ENCODE measurements at places on chromosomes 5 and 9. TPM values are rescaled to one million over a fixed set of nuclear protein-coding genes. Genes with fewer than 3 reads are reported as not detected.

DNA sequence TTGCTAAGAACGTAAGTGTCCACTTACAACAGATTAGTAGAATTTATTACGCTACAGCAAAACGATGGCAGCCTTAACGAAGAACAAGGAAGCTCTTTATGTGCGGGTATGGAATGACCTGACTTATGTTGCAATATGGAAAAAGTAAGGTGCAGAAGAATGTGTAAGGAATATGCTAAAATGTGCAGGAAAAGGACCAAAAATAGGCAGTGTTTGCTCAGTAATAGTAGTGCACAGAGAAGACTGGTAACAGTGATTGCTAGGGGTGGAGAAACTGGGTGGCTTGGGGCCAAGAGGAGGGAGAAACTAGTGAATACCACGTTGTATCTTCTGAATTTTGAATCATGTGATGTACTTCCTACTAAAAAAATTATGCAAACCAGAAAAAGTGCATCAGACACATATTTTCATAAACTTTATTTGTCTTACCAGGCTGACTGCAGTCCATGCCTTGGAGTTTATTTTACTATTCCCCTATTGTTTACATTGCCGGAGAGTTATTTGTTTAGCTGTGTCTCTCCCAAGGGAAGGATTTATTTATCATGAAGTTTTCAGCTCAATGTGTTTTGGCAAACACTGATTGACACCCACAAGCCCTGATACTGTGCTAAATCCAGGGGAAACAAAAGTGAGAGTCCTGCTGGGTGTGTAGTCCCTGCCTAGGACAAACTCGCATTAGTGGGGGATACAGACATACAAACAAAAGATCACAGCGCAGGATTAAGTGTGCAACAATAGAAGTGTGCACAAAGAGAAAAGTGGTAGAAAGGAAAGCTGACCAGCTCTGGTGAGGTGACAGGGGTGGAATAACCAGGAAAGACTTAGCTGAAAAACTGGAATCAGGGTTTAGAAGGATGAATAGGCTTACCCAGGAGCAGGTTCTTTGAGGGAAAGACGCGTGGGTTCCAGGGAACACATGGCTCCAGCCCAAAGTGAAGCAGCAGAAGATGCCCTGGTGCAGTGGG is 34.0 kb upstream of the ZNF484 start:
- H3K27ac ChIP-seq: no peak overlapping the region
- no peak for DNase-seq
- no peak overlapping the region for H3K4me3 ChIP-seq
- peaks cover 23% of the 10 kb centered on the region for H3K27me3 ChIP-seq

Gene GRM6
- not detected for polyA plus RNA-seq

GRCh38 chr9:128190516-128191405 is 611 bp downstream of the CIZ1 start:
- peaks cover 36% of the 10 kb centered on the region for H3K4me1 ChIP-seq
- H3K36me3 ChIP-seq: no peaks in the 10 kb centered on the region
- peak overlapping the region; percentile 94 for H3K4me3 ChIP-seq
- DNase-seq: no peak
- peaks cover 5% of the 10 kb centered on the region for H3K27me3 ChIP-seq
- peak overlapping the region; percentile 88 for H3K27ac ChIP-seq

Gene LECT2
- not detected for polyA plus RNA-seq

GRCh38 chr9:123642291-123643278 is 286.6 kb downstream of the CRB2 start:
- no peak for DNase-seq
- H3K27me3 ChIP-seq: peaks cover 8% of the 10 kb centered on the region
- H3K36me3 ChIP-seq: peaks cover 10% of the 10 kb centered on the region
- no peak overlapping the region for H3K27ac ChIP-seq

GRCh38 chr5:111262815-111263214 is 38.6 kb downstream of the CAMK4 start:
- H3K36me3 ChIP-seq: no peaks in the 10 kb centered on the region
- H3K4me3 ChIP-seq: no peak overlapping the region
- no peak overlapping the region for H3K27ac ChIP-seq
- H3K4me1 ChIP-seq: no peaks in the 10 kb centered on the region
- H3K27me3 ChIP-seq: peaks cover 6% of the 10 kb centered on the region

DNA sequence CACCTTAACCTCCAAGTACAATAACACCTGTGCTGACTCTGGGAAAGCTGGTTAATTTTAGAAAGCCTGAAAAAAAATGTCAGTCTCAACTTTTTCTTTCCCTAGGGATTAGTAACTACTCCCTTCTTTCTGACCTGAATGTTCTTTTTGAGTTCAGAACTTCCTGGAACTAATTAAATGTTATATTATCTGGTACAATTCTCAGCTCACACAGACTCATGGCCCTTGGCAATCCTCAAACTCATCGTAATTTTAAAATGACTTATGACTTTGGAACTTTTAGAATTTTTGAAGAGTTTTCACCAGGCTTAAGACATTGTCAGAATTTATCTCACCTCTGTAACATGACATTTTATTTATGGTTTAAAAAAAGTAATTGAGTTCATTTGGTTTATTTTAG is 315.0 kb downstream of the FER start:
- H3K36me3 ChIP-seq: peaks cover 4% of the 10 kb centered on the region
- no peak for DNase-seq
- no peak overlapping the region for H3K4me3 ChIP-seq
- H3K4me1 ChIP-seq: no peaks in the 10 kb centered on the region
- no peaks in the 10 kb centered on the region for H3K27me3 ChIP-seq

GRCh38 chr5:143174714-143175398 is 228.6 kb downstream of the NR3C1 start:
- H3K27ac ChIP-seq: no peak overlapping the region
- H3K4me3 ChIP-seq: no peak overlapping the region
- H3K4me1 ChIP-seq: peaks cover 15% of the 10 kb centered on the region
- peaks cover 6% of the 10 kb centered on the region for H3K36me3 ChIP-seq
- no peak for DNase-seq

DNA sequence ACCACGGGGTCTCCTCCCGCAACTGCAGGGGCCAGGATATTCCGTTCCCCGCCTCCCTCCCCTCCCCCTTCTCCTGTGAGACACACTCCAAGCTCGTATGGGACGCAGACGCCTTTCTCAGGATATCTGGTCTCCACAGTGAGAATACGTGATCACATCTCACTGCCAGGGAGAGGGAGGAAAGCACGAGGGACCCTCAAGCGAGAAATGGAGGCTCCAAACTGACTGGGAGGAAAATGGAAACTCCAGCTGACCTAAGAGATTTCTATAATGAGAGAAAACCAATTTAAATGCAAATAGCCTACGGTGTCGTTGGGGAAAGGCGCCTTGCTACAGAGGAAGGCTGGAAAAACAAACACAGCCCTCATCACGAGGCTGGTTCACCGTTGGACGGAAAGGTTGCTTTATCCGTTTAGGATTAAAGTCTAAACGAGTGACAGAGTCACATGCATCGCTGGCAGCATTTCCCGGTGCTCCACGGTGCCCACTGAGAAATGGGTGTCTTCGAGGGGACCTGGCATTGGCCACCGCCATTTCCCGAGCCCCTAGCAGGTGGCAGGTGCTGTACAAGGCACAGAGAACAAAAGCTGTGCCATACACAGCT is 116.9 kb upstream of the CPEB4 start:
- no peak overlapping the region for H3K4me3 ChIP-seq
- H3K4me1 ChIP-seq: no peaks in the 10 kb centered on the region

- no peaks in the 10 kb centered on the region for H3K4me1 ChIP-seq
- peaks cover 7% of the 10 kb centered on the region for H3K27me3 ChIP-seq
- H3K4me3 ChIP-seq: no peak overlapping the region
Measured at GRCh38 chr5:136225796-136226195, 32.8 kb upstream of the SMIM32 start.

Gene NR4A3
- 0.83 TPM for polyA plus RNA-seq

GRCh38 chr9:132109291-132109690 is 29.6 kb upstream of the MED27 start:
- no peak overlapping the region for H3K27ac ChIP-seq
- no peak for DNase-seq
- H3K4me1 ChIP-seq: no peaks in the 10 kb centered on the region
- no peaks in the 10 kb centered on the region for H3K36me3 ChIP-seq
- peaks cover 5% of the 10 kb centered on the region for H3K27me3 ChIP-seq

- H3K4me1 ChIP-seq: no peaks in the 10 kb centered on the region
- H3K36me3 ChIP-seq: peaks cover 14% of the 10 kb centered on the region
- DNase-seq: no peak
- H3K4me3 ChIP-seq: no peak overlapping the region
Measured at GRCh38 chr5:147675168-147675567, 107.4 kb downstream of the JAKMIP2 start.

DNA sequence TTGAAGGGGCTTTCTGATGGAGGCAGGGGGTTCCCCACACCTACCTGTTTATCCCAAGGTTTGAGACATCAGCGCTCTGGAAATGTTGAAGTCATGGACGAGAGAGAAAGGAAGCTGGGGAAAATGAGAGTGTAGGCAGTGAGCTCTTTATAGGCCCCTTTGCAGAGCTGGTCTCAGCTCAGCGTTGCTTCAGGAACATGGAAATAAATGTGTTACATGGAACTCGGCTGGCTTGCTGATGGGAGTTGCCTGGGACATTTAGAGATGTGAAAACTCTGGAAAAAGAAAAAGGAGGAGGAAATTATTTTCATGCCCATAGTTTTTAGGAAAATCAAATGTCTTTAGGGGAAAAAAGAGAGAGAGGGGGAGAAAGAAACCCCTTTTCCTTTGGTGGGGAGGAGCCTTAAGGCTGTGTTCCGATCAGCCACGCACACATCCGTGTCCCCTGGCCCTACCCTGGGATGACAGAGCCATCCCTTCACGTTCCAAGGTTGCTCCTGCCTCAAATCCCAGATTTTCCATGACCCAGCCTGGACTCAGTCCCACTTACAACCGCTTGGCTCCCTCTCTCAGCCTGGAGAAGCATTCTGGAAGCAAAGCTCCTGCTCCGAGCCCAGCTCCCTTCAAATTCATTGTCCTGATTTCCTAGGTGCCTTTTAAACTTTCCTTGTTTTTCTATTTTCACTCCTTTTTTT is 78.3 kb downstream of the COL27A1 start:
- H3K27ac ChIP-seq: no peak overlapping the region
- H3K27me3 ChIP-seq: no peaks in the 10 kb centered on the region
- no peaks in the 10 kb centered on the region for H3K4me1 ChIP-seq
- no peaks in the 10 kb centered on the region for H3K36me3 ChIP-seq
- H3K4me3 ChIP-seq: no peak overlapping the region
- DNase-seq: no peak

Data from immature natural killer cell (primary cell).